ENCODE measurements at places on chromosomes 13 and 19.

- peak; percentile 49 for DNase-seq
Observed at GRCh38 chr13:27830010-27830409, 37.7 kb downstream of the GSX1 start.

- DNase-seq, result no peak
Observed at GRCh38 chr19:15780610-15781418, 6.6 kb upstream of the OR10H5 start.

DNA sequence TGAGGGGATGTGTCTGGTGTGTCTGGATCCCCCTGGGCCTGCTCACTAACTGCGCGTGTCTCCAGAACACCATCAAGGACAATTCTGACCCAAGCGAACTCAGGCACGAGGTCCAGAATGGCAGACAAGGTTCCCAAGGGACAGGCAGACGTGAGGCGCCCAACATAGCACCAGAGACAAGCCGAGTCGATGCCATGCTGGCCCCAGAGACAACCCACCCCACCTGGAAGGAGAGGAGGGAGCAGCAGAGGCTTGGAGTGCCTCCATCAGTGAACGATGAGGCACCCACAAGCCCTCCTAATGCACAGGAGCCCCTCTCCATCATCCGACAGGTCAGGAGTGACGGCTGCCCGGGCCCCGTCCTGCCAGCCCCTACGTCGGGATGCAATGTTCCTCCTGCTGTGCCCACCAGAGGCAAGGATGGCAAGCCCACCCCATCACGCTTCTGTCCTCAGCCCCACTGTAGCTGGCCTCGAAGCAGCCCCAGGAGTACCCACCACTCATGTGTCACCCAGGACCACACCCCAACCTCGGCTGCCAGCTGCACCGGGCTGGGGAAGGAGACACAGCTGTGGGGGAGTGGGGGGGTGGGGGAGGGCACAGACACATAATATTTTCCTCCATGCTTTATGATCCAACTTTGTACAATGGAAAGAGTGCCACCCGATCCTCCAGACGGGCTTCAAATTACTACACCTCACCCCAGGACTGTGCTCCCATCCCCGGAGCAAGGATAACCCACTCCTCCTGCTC lies 11.8 kb downstream of the AP3D1 start:
- no peak for DNase-seq

GRCh38 chr13:23574421-23575145 lies 4.4 kb downstream of the TNFRSF19 start:
- no peak for DNase-seq

- DNase-seq, result no peak
Observed at GRCh38 chr13:65660731-65661130, 1569.4 kb downstream of the PCDH9 start.

- no peak for DNase-seq
Observed at GRCh38 chr13:44063881-44064280, 184.2 kb downstream of the LACC1 start.

DNA sequence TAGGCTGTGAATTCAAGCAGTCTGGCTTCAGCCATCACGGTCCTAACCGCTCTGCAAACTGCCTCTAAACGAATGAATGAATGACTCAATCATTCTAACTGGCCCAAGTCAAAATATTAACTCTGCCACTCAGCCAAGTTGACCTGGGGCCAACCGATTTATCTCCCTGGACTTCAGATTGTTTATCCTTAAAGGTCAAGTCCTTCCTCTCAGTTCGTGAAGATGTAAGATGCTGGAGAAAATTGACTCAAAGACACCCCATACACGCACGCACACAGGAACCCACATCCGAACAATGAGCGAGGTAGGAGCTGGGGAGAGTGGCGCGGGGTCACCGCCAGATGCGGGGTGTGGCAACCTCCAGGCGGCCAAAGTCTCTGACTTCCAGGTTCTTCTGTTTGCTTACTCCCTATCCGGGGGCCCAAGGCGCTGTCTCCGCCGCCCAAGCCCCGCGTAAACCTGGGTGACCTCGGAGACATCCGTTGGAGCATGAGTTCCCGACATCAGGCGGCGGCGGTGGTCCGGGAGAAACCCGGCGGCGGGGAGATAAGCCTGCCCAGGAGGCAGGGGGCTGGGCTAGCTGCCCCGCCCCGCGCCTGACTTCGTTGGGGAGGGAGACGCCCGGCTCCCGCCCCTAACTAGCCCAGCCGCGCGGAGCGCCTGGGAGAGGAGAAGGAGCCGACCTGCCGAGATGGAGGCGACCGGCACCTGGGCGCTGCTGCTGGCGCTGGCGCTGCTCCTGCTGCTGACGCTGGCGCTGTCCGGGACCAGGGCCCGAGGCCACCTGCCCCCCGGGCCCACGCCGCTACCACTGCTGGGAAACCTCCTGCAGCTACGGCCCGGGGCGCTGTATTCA lies at the start of gene CYP2S1:
CYP2S1 (plus strand) TSS at position 646 of the 856 bp plus-strand sequence; CDS start at position 692, 46 bp downstream.
- no peak for DNase-seq

GRCh38 chr13:81246556-81246955 lies 905.6 kb upstream of the SPRY2 start:
- no peak for DNase-seq

DNA sequence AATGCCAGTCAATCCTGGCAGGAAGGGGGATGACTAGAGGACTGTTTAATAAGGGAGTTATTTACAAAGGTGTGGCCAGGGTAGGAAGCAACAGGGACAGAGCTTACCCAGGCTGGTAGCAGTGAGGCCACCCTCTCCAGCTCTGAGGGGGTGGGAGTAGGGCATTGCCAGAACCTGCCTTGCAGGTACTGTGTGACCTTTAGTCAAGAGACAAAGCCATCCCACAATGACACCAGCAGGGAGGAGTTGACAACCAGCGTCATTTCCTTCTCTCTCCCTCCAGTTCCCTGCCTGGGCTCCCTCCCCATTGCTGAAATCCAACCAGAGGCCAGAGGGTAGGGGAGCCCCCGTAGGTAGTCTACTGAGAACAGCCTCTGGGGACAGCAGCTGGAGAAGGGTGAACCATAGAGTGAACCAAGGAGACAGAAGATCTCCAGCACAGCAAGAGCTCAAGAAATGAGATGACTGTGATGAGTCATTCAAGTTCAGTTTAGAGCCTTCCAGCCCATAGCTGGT lies 33.3 kb upstream of the SPATA13 start:
- DNase-seq, result no peak

DNA sequence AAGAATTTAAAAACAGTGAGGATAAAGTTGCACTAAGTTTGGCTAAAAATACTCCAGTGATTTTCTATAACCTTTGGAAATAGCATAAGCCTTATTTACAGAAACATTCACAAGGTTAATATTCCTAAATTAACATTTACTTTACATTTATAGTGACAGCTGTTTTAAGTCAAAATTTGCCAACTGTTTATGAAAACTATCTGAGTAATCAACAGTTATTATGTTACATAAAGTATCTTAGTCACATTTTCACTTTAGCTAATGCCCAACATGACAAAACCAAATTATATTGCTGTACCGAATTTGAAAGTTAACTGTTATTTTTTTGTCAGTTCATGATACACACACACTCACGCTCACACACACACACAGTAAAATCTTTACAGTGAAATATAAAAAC lies 1.2 kb downstream of the TNFRSF19 start:
- no peak for DNase-seq

DNA sequence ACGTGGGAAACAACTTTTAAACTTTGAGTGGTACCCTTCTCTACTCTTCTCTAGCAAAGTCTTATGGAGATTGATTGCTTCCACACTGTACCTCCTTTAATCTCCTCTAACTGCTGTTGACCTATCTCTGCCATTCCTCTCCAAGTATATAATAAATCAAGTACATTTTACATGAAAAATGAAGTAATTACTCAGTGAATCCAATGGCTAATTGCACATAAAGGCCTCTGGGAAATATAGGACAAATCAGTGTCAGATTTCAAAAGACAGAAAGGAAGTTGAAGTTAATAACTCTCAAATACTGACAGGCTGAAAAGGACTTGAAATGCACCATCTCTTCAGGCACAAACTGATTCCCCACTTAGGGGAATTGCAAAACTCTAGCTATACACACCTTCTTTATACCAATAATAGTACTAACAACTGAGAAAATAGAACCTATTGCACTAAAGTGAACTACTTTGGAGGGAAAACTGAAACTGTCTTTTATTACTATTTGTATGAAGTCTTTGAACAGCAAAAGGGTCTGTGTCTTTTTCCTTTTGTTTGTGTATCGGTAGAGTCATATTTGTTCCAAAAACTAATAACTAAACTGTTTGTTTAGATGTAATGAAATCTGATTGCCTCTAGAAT lies 701.1 kb downstream of the PCDH9 start:
- no peak for DNase-seq

DNA sequence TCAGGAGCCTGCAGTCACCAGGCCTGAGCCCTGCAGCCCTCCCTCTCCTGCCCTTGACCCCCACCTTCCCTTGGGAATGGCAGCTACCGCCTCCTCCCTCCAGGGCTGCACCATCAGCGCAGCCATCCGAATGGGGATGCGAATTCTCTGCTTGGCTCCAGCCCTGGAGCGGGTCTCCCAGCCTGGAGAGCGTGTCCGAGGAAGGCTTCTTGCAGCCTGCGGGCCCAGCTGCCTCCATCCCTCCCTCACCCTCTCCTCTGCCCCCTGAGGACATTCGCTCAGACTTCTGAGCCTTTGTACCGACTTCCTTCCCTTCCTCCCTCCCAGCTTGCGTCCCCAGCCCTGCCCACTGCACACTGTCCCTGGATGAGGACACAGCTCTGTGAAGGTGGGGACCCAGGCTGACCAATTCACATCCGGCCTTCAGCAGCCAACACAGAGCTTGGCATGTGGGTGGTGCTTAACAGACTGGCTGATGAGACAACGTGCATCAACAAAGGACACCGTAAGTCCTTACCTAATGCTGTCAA lies 6.0 kb upstream of the NKPD1 start:
- DNase-seq, result no peak

DNA sequence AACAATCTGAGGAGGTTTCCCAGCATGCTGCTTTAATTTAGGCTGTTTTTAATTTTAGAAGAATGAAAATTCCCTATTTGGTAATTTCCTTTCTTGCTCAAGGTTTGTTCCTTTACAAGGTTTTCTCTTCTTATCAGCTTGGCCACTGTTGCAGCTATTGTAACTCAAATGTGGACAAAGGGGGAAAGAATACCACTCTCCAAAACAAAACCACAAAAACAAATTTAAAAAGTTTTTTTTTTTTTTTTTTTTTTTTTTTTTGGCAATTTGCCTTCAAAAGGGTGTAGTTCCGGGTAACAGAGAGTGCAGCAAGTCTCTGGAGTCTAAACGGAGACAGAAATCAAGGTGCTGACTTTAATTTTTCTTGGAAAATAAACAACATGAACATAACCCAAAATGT lies 306.4 kb upstream of the ARGLU1 start:
- DNase-seq, result no peak

- DNase-seq, result no peak
Observed at GRCh38 chr19:43132696-43133095, 50.2 kb upstream of the PSG2 start.

DNA sequence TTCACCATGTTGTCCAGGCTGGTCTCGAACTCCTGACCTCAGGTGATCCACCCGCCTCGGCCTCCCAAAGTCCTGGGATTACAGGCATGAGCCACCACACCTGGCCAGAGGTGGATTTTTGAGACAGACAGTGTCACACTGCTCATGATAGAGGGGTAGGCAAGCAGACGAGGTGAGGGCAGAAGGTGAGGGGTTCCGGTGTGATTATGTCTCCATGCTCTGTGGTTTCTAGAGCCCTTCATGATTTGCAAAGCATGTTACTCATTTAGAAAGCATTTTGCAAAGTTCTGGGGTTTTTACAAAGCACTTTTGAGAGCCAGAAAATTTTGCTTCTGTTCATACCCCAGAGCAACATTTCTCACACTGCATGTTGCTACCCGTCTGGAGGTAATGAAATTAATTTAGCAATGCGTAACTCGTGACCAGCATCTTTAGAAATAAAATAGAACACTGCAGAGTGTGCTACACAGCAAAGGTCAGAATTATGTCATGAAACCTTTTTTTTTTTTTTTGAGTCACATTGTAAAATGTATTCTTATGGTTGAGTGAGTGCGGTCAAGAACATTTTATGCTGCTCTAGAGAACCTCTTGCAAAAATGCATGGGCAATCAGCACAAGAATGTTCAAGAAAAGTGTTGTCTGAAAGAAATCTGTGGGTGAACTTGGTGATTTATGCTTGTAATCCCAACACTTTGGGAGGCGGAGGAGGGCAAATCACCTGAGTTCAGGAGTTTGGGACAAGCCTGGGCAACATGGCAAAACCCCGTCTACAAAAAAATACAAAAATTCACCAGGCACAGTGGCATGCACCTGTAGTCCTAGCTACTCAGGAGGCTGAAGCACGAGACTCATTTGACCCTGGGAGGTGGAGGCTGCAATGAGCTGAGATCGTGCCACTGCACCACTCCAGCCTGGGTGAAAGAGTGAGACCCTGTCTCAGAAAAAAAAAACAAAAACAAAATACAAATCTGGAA lies 58.0 kb downstream of the MAP4K1 start:
- DNase-seq, result peak; percentile 49

- DNase-seq, result no peak
Observed at GRCh38 chr19:6272411-6272791, 7.4 kb downstream of the MLLT1 start.

GRCh38 chr19:28169168-28169887 lies 1043.6 kb downstream of the UQCRFS1 start:
- no peak for DNase-seq

GRCh38 chr19:10976131-10976892 lies 15.5 kb downstream of the SMARCA4 start:
- DNase-seq, result no peak

DNA sequence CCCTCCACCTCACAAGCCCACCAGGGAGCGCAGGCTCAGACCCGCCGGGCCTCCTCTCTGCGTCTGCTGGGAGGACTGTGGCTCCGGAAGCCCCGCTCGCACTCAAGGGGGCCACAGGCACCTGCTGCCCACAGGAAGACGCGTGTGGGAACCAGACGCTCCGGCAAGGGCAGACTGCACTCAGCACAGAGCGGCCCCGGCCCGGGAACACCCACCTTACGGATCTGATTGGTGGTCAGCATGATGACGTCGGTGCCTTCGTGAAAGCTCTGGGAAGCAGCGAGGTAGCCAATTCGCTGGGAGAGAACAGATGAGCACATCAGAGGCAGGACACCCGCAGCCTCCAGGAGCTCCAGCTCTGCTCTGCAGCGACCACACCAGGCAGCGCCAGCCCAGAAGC lies 14.6 kb downstream of the AP3D1 start:
- no peak for DNase-seq

DNA sequence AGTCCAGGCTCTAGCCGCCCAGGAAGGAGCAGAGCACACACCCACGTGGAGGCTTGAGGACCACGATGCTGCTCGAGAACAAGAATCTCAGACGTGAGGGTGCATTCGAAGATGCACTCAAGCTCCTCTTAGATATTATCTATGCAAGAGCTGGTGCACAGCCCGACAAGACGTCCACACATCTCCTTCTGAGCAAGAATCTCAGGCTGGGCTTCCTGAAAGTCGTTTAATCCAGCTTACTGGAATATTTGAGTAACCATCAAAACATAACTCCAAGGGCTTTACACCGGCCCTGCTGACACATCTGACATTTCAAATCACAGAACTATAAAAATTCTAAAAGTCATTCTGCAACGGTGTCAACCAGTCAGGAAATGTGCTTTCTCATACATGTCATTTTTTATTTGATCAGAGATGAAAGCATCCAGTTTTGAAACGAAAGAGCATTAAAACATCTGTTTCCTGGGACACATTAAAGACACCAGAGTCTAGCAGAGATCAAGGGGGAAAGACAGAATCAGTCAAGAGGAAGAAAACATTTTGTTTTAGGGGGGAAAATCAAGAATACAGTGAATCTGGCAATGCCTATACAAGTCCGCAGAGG lies 177.7 kb upstream of the IRS2 start:
- DNase-seq, result no peak

Measured in CD4-positive, alpha-beta T cell treated with Interleukin-10 for 1 hour (primary cell).